ENCODE measurements at places on chromosomes 6 and 20.

DNA sequence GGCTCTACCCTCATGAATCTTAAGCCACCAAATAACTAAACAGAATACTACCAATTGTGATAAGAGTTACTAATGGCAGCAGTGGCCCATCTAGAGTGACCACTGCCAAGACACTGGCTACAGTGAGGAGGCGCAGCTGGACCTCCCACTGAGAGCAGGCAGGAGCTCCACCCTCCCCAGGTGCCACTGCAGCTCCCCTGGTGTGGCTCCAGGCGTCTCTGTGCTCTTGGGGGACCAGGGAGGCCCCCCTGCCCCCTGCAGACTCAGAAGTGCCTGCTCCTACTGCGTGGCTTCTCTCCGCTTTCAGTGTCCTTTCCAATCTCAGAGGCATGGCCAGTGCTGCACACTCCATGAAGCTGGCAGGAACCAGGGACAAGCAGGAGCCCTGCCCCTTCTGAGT is 23.4 kb downstream of the MC3R start:
- DNase-seq, result no peak

- DNase-seq, result no peak
These were observed 437.1 kb downstream of the UTRN start for GRCh38 chr6:144722154-144722737.

GRCh38 chr6:67221226-67221625 is 1413.9 kb upstream of the ADGRB3 start:
- no peak for DNase-seq

DNA sequence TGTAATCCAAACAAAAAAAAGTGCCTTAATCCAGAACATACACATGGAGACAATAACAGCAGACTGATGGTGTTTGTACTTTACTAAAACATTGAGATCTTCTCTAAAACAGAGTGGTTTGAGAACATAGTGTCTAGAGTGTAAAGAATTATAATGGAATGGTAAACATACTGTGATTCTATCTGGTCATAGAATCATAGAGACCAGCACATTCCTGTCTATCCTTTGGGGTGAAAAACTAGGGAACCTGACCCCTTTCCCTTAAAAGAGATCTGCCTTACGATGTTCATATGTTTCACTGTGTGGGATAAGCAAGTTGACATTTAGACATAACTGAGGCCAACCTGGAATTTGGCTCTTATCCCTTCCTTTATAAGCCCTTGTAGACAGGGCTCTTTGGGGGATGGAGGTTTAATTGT is 55.7 kb downstream of the TRMT11 start:
- no peak for DNase-seq

DNA sequence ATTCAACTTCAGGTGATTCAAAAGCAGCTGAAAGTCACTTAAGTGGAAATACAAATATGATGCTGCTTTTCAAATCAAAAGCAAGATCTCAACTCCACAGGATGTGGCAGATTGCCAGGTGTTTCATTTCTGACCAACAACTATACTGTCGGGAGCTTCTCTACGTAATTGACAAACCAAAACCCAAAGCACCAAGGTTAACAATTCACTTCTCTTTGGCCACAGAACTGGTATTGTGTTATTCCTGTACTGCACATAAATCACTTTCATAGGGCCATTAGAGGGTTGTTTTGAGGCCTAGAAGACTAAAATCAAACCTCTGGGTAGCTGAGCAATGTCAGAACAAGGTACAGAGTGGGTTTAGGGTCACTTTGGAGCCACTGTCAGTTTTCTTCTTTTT is 169.7 kb downstream of the HAO1 start:
- no peak for DNase-seq

GRCh38 chr6:55250400-55250799 is 76.1 kb downstream of the HCRTR2 start:
- no peak for DNase-seq

DNA sequence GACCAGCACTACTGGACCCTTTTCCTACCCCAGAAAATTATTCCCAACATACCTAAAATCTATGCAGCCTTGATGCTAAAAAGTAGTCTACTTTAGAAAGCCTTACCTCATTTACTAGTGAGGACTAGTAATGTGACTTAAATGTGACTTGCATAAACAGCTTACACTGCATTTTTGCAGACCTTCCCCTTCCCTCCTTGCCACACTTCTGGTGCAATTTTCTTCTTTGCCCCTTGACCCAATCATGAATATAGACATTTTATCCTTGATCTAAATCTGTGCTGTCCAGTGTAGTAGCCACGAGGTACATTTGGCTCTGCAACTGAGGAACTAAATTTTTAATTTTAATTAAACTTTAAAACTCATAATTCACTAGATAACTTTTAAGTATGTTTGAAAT is 7.0 kb upstream of the ZKSCAN8 start:
- DNase-seq, result no peak

- no peak for DNase-seq
These were observed 42.4 kb downstream of the ARHGAP18 start for GRCh38 chr6:129667621-129668020.

DNA sequence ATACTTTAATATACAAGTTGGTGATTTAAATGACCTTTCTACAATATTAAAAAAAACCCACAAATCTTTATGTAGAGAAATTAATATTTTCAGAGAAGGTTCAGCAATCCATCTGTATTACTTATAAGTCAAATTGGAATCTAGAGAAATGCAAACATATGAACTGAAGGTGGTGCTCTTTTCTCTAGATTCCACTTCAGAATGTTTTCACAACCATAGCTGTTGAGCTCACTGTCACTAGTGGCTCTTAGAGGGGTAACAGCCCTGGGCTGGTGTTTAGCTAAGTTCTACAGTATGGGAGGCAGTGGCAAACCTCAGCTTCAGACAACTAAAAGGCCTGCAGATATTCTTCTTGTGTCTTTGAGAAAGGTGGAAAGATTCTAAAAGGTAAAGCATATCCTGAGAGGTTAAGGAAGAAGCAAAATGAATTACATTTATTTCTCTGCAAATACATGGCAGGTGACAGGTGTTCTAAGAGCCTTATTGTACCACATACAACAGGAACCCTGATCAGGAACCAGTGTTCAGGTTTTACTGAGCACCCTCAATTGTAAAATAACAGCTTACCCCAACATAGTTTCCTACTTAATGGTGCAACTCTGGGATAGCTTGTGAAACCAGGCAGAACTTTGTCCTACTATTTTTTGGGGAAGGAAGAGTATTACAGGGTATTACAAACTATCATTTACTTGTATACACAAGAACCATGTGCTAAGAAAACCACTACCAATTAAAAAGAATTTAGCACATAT is 56.6 kb upstream of the SAMHD1 start:
- DNase-seq, result no peak

DNA sequence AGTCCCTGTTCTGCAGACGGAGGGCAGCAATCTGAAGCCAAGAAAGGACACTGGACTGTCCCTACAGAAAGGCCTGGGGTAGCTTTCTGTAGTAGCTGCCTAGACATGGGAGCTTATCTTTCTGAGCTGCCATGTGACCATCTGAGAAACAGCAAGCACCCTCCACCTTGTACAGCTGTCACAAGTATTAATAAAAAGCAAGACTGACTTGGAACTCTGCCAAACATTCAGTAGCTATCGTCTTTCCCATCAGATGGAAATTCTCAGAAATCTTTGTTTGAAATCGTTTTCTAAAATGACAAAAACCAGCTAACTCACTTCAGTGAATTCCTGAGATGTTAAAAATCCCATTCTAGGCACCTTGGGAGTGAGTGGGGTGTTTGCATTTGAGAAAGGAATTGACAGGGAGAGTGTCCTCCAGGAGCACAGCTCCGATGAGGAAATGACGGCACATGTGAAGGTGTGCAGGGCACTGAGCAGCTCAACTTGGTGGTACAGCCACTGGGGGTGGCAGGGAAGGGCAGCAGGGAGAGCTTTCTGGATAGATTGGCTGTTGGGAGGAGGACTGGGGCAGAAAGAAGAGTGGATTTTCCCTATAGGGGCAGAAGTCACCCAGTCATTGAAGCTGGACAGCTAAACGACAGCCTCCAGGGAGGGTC is 24.5 kb downstream of the ACSS1 start:
- DNase-seq, result no peak

GRCh38 chr6:106563614-106564013 is 65.7 kb downstream of the RTN4IP1 start:
- DNase-seq, result no peak

DNA sequence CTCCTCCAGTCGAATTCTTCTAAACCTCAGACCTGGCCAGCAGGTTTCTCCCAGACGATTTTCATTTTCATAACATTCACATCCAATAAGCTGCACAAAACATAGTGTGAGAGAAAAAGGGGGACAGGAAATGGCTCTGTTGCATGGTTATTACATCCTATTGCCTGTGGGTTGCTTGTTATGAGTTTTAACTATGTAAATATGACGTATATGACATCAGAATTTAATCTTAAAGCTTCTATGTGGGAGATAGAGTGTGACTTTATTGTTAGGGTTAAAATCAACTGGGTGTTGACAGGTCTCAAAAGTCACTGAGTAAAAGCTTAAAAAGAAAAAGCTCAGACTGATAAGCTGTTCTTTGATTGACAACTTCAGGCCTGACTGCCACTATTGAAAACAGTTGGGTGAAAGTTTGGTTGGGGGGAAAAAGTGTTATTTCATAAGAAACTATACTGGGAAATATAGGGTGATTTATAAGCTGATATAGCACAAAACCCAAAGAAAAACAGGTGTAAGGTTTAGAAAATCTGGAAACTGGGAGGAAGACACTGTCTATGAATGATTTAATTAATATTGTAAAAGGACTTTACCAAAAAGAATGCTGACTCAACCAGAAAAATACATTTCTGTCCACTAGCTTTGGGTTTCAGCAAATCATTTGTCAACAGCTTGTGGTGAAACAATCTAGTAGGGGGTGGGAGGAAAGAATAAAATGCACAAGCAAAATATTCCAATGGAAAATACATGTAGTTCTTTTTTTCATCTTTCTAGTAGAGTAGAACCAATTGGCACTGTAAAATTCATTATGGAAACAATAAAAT is 134.1 kb upstream of the CEP162 start:
- DNase-seq, result no peak

- DNase-seq, result no peak
These were observed 9.2 kb downstream of the PYGB start for GRCh38 chr20:25257130-25257529.

GRCh38 chr6:168815229-168815628 is 374.2 kb downstream of the SMOC2 start:
- DNase-seq, result peak; percentile 4

DNA sequence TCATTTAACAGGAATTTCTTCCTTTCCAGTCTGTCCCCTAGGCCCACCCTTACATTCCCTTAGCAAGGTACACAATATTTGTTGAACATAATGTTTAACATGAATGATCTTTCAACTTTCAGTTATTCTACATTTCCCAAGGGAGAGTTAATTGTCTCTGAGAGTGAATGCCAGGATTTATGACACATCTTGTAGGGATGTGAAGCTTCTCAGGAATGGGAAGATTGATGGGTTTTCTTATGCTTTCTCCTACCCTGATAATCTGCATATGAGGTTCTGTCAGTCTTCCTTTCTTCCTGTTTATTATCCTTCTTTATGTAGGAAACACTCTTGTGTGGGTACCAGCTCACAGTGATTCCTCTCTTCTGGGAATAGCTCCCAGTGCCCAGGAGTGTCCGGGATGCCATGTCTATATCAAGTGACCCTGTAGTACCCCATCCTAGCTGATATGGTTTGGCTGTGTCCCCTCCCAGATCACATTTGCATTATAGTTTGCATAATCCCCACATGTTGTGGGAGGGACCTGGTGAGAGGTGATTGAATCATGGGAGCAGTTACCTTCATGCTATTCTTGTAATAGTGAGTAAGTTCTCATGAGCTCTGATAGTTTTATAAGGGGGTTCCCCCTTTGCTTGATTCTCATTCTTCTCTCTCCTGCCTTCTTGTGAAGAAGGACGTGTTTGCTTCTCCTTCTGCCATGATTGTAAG is 7.1 kb upstream of the FYN start:
- no peak for DNase-seq

DNA sequence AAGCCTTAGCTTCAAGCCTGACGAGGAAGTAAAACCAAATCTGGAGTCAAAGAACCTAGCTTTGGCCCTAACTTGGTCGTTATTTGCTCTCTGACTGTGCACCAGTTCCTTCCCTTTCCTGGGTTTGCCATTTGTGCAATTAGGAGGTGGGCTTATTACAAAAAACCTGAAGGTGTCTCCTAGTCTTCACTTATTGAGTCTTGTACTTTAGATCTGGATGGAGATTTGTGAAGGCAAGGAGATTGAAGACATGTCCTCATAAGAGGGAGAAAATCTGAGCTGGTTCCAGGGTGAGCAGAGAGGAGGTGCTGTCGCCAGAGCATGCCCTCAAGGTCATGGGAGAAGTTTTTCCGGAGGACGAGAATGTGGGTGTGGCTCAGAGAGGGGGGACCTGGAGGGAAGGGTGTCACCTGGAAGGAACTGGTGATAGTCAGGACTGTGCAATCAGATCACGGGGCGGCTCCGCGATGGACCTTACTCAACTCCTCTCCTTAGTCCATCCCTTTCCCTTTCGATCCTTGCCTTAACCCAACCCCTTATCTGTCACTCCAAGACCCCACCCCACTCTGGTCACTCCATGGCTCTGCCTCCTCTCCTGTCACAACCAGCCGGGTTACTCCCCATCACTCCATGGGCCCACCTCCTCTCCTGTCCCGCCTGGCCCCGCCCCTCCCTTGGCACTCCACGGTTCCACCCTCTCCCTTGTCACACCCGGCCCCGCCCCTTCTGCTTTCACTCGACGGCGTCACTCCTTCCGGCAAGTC is 588 bp upstream of the ACSS2 start:
- peak; percentile 98 for DNase-seq

DNA sequence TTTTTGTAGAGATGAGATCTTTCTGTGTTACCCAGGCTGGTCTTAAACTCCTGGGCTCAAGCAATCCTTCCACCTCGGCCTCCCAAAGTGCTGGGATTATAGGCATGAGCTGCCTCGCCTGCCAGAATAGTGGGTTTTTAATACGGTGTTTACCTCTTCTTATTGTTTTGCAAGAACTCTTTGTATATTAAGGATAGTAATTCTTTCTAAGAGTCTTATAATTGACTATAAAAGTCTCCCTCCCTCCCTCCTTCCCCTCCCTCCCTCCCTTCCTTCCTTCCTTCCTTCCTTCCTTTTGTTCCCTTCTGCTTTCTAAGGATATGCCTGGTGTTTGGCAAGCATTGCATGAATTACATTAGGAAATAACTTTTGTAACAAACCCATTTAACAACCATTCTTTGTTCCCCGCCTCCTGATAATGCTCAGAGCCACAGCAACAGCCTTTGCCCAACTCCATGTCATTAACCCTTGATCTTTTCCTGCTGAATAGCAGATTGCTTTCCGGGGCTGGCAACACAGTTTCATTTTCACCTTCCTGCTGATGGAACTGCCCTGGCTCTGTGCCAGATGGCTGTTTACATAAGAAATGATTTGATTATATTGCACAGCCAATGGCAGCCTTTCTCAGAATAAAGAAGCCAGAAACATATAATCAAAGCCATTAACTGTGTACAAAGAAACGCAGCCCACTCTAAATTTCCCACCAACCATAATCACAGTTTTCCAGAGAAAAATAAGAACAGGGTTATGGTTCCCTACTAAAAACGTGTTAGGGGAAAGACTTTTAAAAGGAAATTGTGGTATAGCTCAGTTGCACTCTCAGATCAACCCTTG is 143.7 kb upstream of the PTPN1 start:
- DNase-seq, result no peak

GRCh38 chr6:122751326-122751725 is 28.2 kb upstream of the FABP7 start:
- no peak for DNase-seq
